ENCODE measurements at places on chromosomes 13 and 19.
A peak's percentile ranks its signal among the peaks of the same experiment; 100 is the strongest.

- DNase-seq, result no peak
Measured at GRCh38 chr19:17570791-17571190, 15.3 kb downstream of the COLGALT1 start.

- DNase-seq, result no peak
Measured at GRCh38 chr13:52780092-52780491, 40.5 kb upstream of the CNMD start.

DNA sequence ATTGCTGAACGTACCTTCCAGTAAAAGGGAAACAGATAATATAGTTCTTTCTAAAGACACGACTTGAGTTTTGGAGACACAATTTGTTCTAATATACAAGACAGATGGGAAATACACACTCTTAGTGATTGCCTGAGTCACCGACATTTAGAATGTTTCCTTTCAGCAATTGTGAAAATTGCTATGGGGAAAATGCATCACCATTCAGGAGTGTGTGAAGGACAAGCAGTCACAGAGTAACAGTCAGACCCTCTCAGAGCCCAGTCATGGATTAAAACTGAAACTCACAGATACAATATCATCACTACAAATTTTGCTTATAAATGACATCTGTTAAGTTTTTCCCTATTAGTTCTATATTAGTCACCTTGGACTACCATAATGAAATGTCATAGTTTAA lies 286.1 kb downstream of the SPRY2 start:
- peak; percentile 83 for DNase-seq

- peak; percentile 98 for DNase-seq
Measured at GRCh38 chr19:20661150-20661819, at the start of gene ZNF626. Gene ZNF626, minus strand, starts transcription at chr19:20661571. Its CDS starts 125 bp downstream, at chr19:20661446.

DNA sequence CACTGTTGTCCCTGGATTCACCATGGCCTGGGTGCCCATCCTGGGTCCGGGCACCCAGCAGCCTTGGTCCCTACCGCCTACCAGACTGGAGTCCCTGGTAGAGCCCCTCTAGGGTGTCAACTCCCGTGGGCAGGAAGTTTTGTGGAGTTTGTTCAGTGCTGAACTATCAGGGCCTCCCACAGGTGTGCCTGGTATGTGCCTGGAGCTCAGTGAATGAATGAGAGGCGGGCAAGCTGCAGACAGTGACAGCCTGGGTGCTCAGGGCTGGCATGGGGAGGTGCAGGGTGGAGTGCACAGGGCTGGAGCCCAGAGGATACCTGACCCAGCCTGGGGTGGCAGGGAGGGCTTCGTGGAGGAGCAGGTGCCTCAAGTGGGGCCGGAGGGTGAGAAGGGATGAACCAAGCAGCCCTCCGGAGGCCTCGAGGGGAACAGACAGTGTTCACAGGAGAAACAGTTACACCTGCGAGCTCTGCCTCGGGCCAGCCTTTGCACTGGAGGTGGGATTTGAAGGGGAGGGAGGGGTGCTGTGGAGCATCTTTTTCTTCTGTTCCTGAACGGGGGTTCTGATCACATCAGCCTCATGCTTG lies 29.6 kb downstream of the PAK4 start:
- DNase-seq, result no peak

GRCh38 chr19:16428372-16429036 lies 43.3 kb downstream of the EPS15L1 start:
- DNase-seq, result no peak

- no peak for DNase-seq
Measured at GRCh38 chr19:41783612-41784011, 12.8 kb upstream of the CEACAM3 start.

- peak; percentile 90 for DNase-seq
Measured at GRCh38 chr19:38003438-38004185, 96.6 kb downstream of the SIPA1L3 start.

GRCh38 chr13:110388108-110388943 lies 81.2 kb downstream of the COL4A2 start:
- DNase-seq, result peak; percentile 75

DNA sequence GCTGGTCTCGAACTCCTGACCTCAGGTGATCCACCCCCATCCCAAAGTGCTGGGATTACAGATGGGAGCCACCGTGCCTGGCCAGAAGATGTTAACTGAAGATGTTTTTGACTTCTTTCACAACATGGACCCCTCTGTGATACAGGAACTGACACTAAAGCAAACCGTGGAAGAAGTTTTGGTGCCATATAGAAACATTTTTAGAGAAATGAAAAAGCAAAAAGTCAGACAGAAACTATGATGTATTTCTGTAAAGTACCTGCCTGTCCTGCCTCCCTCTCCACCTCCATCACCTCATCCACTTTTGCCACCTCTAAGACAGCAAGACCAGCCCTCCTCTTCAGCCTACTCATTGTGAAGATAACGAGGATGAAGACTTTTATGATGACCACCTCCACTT lies 11.3 kb downstream of the FBXO27 start:
- DNase-seq, result no peak

GRCh38 chr13:27973961-27974662 lies 5.0 kb upstream of the CDX2 start:
- DNase-seq, result no peak

GRCh38 chr13:80040196-80040980 lies 300.5 kb downstream of the SPRY2 start:
- DNase-seq, result peak; percentile 97

- no peak for DNase-seq
Measured at GRCh38 chr13:106110241-106110855, 425.1 kb downstream of the EFNB2 start.

GRCh38 chr13:34772881-34773280 lies 169.2 kb upstream of the NBEA start:
- DNase-seq, result no peak

DNA sequence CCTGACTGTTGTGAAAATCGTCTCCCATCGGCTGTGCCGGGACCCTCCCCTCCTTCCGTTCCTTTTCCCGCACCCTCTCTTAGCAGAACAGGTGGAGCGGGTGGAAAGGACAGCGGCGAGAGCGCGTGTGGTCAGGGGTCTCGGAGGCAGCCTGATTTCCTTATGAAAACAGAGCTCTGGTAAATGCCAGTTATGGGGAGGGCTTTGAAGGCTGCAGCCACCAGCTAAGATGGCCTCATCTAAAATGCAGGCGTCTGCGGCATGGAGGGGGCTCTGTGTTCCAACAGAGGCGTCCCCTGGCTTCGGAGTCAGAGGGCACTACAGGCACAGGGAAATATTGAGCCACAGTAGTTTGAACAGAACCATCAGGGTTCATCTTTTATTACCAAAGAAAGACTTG lies 93.8 kb upstream of the SOX1 start:
- no peak for DNase-seq

Data from GM23248 (cell line).